Smooth muscle cell of trachea (primary cell): ENCODE measurements at places on chromosomes 3 and 15. TPM values are rescaled to one million over a fixed set of nuclear protein-coding genes. Genes with fewer than 3 reads are reported as not detected.

ANKRD63 gene
- not detected in 2 replicates for total RNA-seq

ZNF710 gene
- 8.9 and 16.7 TPM in 2 replicates for total RNA-seq

ACTRT3 gene
- 4.8 and 5.4 TPM in 2 replicates for total RNA-seq

ARHGEF3 gene
- total RNA-seq, result 16.7 and 28.3 TPM in 2 replicates

ZNF860 gene
- total RNA-seq, result 0.17 and 1.0 TPM in 2 replicates

ACKR4 gene
- 32.6 and 33.6 TPM in 2 replicates for total RNA-seq

SAMD7 gene
- not detected in 2 replicates for total RNA-seq

RLBP1 gene
- total RNA-seq, result not detected in 2 replicates

OR5H2 gene
- not detected in 2 replicates for total RNA-seq

P2RY12 gene
- total RNA-seq, result 0.29 and 0.33 TPM in 2 replicates

CP gene
- 0.33 TPM in 1 of 2 replicates, not detected in the other for total RNA-seq

CCDC39 gene
- total RNA-seq, result 0.15 and 0.17 TPM in 2 replicates

TNFAIP8L3 gene
- total RNA-seq, result 37.4 and 47.5 TPM in 2 replicates

CD86 gene
- not detected in 2 replicates for total RNA-seq

ALG1L2 gene
- total RNA-seq, result 0.33 TPM in 1 of 2 replicates, not detected in the other

GAP43 gene
- 0.33 and 1.7 TPM in 2 replicates for total RNA-seq

TMEM40 gene
- total RNA-seq, result 0.15 TPM in 1 of 2 replicates, not detected in the other

PLSCR5 gene
- not detected in 2 replicates for total RNA-seq

CLDN16 gene
- not detected in 2 replicates for total RNA-seq

ALDH1A2 gene
- 2.0 and 2.3 TPM in 2 replicates for total RNA-seq

PAK2 gene
- 37.1 and 54.0 TPM in 2 replicates for total RNA-seq

MST1R gene
- total RNA-seq, result 1.7 and 1.9 TPM in 2 replicates

SH2D7 gene
- under 0.01 TPM in 1 of 2 replicates, not detected in the other for total RNA-seq

NTRK3 gene
- under 0.01 and 0.17 TPM in 2 replicates for total RNA-seq

ZIC4 gene
- not detected in 2 replicates for total RNA-seq

XYLB gene
- total RNA-seq, result 4.7 and 6.1 TPM in 2 replicates

DVL3 gene
- 29.1 and 53.8 TPM in 2 replicates for total RNA-seq

PLA2G4D gene
- total RNA-seq, result not detected in 2 replicates

A4GNT gene
- total RNA-seq, result not detected in 2 replicates

ROBO2 gene
- total RNA-seq, result 1.0 and 2.8 TPM in 2 replicates

ALS2CL gene
- total RNA-seq, result 0.87 and 2.5 TPM in 2 replicates

SLC12A1 gene
- total RNA-seq, result not detected in 2 replicates

SLC22A13 gene
- 0.73 and 1.2 TPM in 2 replicates for total RNA-seq

GUCA1C gene
- not detected in 2 replicates for total RNA-seq

ZNF639 gene
- total RNA-seq, result 36.4 and 48.6 TPM in 2 replicates

SOX2 gene
- 0.15 TPM in 1 of 2 replicates, not detected in the other for total RNA-seq

EXD1 gene
- total RNA-seq, result under 0.01 TPM in 1 of 2 replicates, not detected in the other

ARL6 gene
- total RNA-seq, result 8.7 and 10.9 TPM in 2 replicates

FANCD2OS gene
- not detected in 2 replicates for total RNA-seq

C3orf85 gene
- total RNA-seq, result not detected in 2 replicates

MYRIP gene
- total RNA-seq, result 0.73 TPM in 1 of 2 replicates, not detected in the other

KBTBD13 gene
- total RNA-seq, result under 0.01 and 0.17 TPM in 2 replicates

SPINT1 gene
- total RNA-seq, result 0.15 and 0.17 TPM in 2 replicates

PARP6 gene
- total RNA-seq, result 23.3 and 24.3 TPM in 2 replicates

MYZAP gene
- total RNA-seq, result under 0.01 TPM in 1 of 2 replicates, not detected in the other

GOLGA6D gene
- total RNA-seq, result 0.17 TPM in 1 of 2 replicates, not detected in the other

AADACL2 gene
- total RNA-seq, result not detected in 2 replicates
